ENCODE measurements at places on chromosomes 3 and 15.

DNA sequence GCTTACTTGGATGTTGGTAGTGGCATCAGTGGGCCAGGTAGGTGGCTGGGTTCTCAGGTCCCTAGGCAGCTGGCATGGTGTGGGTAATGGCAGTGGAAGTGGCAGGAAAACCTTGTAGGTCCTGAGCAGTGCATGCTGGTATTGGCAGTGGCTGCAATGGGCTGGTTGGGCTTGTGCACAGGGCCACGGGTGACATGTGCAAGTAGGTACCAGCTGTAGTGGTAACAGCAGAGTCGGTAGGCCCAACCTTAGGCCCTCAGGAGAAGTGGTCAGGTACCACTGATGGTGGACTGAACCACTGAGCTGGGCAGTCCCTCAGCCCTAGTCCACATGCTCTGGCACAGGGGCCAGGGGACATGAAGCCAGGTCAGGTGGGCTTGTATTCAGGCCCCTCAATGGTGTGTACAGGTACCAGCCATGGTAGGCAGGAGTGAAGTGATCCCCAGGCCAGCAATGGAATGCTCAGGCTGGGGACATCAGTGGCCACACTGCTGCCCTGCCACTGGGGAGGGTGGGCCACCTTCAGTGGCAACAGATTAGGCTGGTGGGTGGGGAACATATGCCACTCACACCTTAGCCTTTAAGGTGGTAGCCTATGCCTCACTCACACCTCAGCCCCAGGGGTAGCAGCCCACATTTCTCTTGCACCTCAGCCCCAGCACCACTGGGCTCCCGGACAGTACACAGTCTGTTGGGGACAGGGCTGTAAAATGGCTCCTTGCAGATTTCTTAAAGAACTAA lies 118.1 kb downstream of the LRRK1 start:
- DNase-seq = no peak

DNA sequence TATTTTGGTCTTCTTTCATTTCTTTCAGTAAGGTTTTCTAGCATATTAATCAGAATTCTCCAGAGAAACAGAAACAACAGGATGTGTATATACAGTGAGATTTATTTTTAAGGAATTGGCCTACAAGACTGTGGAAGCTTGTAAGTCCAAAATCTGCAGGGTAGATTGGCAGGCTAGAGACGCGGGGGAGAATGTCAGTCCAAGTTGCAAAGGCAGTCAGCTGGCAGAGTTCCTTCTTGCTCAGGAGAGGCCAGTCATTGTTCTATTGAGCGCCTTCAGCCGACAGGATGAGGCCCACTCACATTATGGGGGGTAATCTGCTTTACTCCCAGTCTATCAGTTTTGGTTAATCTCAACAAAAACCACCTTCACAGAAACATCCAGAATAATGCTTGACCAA lies 133.4 kb upstream of the UBE3A start:
- DNase-seq = no peak

DNA sequence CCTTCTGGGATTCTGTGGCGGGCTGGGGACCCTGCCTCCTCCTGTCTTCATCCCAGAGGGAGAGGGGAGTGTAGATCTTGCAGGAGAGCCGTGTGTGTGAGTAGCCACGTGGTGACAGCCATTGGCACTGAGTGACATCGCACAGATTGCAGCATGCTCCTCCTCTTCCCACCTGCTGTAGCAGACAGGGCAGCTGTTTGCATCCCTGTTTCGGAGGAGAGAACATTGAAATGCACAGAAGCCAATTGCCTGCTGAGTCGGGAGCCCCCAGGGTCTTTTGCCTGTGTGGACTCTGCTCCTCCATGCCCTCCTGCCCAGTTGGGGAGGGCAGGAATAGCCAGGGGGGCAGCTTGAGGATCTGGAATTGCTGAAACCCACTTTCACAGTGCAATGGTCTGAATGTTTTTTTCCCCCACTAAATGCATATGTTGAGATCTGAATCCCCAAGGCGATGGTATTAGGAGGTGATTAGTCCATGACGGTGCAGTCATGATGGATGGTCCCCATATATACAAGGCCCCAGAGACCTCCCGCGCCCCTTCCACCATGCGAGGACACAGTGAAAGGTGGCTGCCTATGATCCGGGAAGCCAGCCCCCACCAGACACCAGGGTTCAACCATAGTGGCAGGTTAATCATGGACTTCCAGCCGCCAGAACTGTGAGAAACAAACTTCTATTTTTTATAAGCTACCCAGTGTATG lies 66.8 kb downstream of the CHRNA7 start:
- no peak for DNase-seq

GRCh38 chr3:149004622-149005021 lies 13.3 kb downstream of the GYG1 start:
- no peak for DNase-seq

GRCh38 chr3:42019953-42020260 lies 58.0 kb upstream of the ULK4 start:
- DNase-seq = no peak

DNA sequence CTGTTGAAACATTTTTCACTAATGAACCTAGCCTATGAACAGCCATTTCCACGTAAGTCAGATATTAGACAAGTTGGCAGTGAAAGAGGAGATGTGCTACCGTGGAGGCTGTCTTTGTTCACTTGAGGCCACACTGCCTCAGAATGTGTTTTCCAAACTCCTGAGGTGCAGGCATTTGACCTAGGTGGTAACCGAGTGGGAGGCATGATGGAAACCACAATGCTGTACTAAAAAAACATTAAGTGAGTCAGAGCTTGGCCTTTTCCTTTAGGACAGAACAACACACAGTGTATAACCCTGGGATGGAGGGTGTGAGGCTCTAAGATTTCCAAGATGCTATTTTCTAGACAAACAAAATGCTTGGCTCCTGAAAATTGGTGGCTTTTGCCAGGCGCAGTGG lies 406.3 kb downstream of the SOX2 start:
- no peak for DNase-seq

DNA sequence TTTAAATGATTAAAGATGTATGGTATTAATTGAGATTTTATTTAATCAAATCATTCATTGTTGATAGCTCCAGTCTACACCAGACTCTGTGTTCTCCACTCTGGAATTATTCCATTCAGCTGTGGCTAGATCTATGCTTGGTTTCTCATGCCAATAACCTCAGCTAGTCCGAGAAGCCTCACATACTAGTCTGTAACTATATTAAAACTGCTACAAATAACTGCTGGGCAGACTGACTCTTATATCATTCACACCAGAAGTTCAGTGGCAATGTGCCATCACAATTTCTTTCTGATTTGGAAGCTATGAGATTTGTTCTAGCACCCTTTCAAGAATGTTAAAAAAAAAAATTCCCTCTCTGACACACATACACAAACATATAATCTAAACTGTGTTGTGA lies 947.3 kb downstream of the ROBO1 start:
- no peak for DNase-seq

DNA sequence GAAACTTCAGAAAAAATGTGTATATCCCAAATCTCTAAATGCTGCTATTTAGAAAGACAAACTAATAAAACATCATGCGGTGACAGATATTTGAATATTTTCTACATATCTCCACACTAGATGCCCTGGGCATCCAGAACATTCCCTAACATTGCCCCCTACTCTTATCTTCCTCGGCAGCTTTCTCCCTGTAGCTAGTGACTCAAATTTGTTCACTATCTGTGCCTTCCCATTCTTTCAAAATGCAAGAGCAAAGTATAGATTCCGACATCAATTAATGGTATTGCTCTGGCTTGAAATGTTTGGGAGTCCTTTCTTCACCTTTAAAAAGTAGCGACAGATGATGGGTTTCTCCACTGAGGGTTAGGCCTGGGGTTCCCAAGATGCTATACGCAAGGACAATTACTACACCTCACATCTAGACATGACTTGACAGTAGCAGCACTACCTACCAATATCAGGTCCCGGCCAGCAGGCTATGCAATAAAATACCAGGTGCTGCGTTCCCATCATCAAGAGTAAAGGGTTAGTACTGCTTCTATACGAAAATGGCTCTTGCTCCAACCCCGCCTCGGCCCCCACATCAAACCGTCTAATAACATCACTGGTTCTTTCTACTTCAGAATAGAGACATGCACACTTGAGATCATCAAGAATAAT lies 631 bp downstream of the UBR1 start:
- no peak for DNase-seq

- no peak for DNase-seq
Observed at GRCh38 chr3:79461129-79461792, 306.5 kb downstream of the ROBO1 start.

DNA sequence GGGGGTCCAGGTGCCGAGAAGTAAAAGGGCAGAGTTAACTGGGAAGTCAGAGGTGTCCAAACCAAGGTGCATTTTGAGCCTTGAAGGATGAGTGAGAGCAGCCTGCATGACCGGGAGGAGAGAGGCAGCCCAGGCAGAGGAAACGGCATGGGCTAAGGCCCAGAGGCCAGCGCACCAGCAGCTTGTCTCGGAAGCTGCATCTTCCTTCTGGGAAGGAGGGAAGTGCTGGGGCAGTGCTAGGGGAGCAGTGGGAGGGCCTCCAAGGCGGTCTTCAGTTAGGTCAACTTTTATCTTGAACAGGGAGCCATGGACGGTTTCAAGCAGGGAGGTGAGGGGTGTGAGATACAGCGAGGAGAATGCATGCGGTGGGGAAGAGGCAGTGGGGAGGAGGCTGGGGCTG lies 1.0 kb downstream of the H1-8 start:
- DNase-seq = no peak

- no peak for DNase-seq
Observed at GRCh38 chr3:158658889-158659288, 13.6 kb downstream of the LXN start.

DNA sequence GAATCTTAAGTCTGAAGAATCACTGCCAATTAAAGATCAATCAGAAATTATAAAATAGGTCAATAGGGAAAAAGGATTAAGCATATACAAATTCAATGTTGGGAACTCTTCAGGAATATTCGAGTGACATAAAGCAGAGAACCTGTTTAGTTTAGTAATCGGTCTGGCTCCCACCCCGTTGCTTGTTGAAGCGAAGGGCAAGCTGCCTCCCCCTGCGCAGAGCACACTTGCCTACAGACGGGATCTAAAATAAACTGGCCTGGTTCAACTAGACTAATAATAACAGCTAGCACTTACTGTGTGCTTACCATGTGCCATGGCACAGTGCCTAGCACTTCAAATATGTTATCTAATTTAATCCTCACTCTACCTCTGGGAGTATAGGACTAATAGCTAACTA lies 8.6 kb downstream of the SEMA6D start:
- DNase-seq = no peak

DNA sequence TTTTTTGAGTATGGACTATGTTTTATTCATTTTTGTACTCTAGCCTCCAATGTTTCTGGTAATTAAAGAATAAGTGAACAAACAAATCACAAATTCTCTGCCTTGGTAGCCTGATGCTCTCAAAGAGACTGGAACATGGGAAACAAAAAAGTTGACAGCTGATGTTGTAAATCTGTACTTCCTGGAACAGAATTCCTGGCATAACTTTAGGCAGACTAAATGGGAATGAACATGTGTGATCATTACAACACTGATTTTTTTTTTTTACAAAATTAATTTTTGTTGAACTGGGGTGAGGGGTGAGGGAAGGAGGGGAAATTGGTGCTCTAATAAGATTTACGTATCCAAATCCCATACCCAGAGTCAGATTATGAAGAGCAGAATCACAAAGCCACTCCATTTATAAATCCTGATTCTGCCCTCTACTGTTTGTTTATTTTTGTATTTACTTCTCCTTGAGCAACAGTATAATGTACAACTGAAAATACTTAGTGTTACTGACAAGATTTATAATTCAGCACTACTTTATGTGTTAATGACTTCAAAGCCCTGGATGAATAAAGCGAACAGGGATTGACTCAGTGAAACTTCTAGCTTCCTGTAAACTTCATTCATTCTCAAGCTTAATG lies 165.0 kb downstream of the FRMD5 start:
- DNase-seq = no peak

- DNase-seq = no peak
Observed at GRCh38 chr3:189573004-189573403, 58.2 kb upstream of the TP63 start.

- DNase-seq = no peak
Observed at GRCh38 chr15:99421172-99421656, 144.6 kb upstream of the MEF2A start.

DNA sequence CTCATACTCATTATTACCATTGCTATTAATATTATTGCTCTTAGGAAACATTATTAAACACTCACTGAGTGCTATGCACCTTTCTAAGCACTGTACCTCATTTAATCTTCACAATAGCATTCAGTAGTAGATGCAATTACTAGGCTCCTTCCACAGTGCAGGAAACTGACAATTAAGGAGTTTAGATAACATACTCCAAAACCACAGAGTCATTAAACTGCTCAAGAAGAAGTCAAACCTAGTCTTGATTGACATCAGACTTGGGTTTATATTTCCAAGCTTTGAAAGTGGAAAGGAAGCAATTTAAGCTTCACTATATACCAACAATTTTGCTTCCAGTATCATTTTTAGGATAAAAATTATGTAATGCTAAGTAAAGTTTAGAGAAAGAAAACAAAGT lies 490.1 kb upstream of the ARRDC4 start:
- DNase-seq = peak; percentile 26

GRCh38 chr3:142022381-142022780 lies 127.0 kb downstream of the TFDP2 start:
- DNase-seq = no peak

DNA sequence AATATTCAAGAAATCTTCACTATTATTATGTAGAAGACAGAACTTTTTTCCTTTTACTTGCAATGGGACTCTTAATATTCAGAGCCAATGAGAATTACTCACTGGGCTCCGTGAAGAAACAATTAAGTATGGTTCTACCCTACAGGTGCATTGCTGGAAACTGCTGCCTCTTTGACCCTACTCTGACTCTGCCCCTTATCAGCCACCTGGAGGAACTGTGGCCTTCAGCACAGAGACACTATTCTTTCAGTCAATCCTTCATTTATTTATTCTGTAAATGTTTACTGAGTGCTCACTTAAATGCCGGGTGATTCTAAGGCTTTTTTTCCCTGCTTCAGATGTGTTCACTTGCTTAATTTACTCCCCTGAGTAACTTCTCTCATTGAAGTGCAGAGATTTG lies 163.2 kb downstream of the SYNPR start:
- DNase-seq = peak; percentile 44

GRCh38 chr3:48084170-48084569 lies 68.0 kb upstream of the MAP4 start:
- DNase-seq = no peak

- no peak for DNase-seq
Observed at GRCh38 chr3:183537295-183537730, 18.2 kb downstream of the KLHL6 start.

GRCh38 chr3:139994891-139995290 lies 59.9 kb downstream of the CLSTN2 start:
- DNase-seq = no peak

GRCh38 chr3:179717219-179717618 lies 64.4 kb downstream of the USP13 start:
- DNase-seq = no peak

DNA sequence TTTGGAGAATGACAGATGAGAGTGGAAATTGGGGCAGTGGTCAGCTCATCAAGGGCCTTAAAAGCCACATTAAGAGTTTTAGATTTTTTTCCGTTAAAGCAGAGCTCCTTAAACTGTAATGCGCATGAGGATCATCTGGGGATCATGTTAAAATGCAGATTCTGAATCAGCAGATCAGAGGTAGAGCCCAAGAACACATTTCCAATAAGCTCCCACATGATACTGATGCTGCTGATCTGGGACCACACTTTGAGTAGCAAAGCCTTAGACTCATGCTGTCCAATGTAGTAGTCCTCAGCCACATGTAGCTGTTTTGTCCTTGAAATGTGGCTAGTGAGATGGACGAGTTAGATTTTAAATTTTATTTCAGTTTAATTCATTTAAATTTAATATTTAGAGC lies 26.3 kb upstream of the POMGNT2 start:
- DNase-seq = no peak

All from NCI-H1436 treated with DMSO at 0.1 percent for 48 hours (cell line).